ENCODE measurements at places on chromosomes 16 and 17.

GRCh38 chr17:79862771-79863440 lies 23.7 kb upstream of the CBX4 start:
- DNase-seq, result no peak

- DNase-seq, result no peak
Observed at GRCh38 chr17:18937981-18938691, 13.8 kb upstream of the SLC5A10 start.

- DNase-seq, result no peak
Observed at GRCh38 chr17:77424585-77425344, 284.0 kb downstream of the SEC14L1 start.

GRCh38 chr17:70608193-70608592 lies 438.9 kb downstream of the KCNJ2 start:
- DNase-seq, result no peak

DNA sequence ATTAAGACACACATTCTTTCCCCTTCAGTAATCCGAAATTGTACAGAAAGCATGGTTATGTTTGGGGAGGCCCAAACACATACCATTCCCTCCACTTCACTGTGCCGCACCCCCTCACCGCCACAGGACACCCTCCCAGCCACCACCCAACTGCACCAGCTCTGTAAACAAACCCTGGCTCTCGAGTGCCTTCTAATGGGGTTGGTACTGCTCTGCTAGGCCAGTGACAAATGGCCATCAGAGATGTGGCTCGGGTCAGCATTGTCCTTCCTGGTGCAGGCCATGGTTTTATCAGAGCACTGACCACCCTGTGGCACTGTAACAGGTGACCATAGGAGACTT lies 24.0 kb upstream of the SREBF1 start:
- DNase-seq, result no peak

DNA sequence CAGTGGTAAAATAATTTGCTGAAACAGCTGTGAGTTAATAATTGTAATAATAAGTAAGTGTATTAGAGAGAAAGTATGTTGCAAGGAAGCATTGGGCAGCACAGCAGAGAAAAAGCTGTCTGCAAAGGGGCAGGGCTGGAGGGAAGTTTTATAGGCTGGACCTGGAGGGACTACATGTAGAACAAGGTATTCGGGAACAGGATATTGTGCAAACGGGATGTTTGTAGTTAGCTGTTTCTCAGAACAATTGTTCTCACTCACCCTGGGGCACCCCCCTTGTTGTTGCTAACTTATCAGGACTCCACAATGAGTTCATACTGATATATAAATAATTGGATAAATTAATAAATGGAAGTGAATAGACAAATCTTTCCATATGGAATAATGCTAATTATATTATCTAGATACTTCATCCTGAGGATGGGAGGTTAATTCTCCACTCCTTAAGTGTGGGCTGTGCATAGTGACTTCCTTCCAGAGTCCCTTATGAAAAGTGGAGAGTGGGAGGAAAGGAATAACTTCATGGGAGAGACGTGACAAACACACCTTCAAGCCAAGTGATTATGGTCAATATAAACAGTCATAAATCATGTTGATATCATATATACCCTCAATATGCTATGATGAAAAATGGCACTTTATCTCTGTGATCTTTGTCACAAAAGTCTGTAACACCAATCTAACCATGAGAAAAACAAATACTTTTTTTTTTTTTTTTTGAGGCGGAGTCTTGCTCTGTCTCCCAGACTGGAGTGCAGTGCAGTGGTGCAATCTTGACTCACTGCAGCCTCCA lies 85.4 kb downstream of the PPM1E start:
- no peak for DNase-seq

- no peak for DNase-seq
Observed at GRCh38 chr17:71184716-71185115, 936.1 kb upstream of the SOX9 start.

- DNase-seq, result no peak
Observed at GRCh38 chr17:55453839-55454557, 32.4 kb upstream of the MMD start.

GRCh38 chr17:70525961-70526360 lies 356.6 kb downstream of the KCNJ2 start:
- no peak for DNase-seq

DNA sequence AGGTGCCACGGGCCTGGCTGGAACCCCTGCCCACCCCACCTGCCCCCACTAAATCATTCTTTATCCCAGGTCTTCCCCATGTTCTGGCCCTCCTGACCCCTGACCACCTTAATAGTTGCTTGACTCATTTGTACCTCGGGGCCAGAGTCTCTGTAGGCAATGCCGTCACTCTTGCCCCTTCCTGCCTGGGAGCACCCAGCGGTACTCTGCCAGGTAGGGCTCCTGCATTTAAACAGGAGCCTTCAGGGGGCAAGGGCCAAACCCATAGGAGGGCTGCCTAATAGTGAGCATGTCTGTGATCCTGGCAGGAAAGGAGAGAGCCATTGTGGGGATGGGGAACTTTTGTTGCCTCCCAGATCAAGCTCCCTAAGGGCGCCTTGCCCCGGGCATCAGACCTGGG lies 8.8 kb upstream of the ITGA3 start:
- no peak for DNase-seq

DNA sequence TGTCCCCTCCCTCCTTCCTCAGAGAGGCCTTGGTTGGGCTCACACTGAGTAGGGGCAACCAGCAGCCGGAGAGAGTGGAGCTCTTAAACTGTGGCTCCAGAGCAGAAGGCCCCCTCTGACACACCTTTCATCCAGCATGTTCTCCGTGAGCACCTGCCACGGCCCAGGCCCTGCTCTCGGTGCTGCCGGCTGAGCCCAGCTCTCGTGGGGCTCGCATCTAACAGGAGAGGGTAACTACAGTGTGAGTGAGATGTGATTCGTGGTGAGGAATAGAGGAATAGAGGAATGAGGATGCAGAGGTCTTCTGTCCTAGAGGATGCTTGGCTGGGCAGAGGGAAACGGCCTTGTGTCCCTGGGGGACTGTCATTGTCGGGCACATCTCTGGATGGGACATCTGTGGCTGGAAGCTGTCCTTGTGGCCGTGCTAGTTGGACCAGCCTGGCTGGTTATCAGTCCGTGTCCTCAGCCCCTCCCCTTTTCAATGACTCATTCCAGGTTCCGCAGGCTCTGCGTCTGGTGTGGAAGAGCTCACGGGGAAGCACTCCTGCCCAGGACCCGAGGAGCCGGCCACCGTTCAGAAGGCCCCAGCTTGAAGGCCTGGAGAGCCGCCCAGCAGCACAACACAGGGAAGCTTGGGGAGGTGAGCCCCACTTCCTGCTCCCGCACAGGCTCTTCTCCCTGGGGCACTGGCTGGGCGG lies 11.9 kb upstream of the DNASE1 start:
- no peak for DNase-seq

DNA sequence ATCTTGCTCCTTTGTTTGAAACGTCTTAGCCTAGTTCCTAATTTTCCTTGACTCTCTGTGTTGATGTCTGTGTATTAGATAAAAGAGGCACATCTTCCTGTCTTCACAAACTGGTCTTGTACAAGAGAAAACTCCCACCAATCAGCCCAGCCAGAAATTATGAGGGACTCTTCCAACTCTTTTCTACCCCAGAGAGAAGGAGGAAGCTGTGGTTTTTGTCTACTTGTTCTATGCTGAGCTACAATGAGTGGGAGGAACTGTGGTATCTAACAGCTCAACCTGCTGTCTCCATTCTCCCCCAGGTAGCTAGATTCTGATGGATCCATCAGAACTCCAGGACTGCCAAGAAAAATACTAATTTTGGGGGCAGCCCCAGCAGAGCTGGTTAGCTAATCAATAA lies 392.5 kb downstream of the HS3ST3B1 start:
- DNase-seq, result no peak

GRCh38 chr16:77353587-77354263 lies 81.1 kb downstream of the ADAMTS18 start:
- DNase-seq, result no peak

DNA sequence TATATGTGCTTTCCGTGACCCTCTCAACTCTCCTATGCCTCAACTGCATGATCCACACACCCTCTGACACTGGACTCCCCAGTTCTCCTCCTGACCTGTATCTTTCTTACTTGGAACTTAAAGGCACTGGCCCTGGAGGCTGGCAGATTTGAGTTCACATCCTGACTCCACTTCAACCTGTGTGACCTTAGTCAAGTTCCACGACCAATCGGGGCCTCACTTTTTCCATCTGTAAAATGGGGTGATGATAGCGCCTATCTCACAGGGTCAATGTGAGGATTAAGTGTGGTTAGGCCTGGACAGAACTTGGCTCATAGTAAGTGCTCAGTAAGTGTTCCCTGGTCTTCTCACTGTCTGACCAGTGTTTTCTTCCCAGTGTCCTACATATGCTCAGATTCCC lies 25.1 kb downstream of the MARF1 start:
- DNase-seq, result no peak

GRCh38 chr17:71444078-71444477 lies 676.7 kb upstream of the SOX9 start:
- no peak for DNase-seq

DNA sequence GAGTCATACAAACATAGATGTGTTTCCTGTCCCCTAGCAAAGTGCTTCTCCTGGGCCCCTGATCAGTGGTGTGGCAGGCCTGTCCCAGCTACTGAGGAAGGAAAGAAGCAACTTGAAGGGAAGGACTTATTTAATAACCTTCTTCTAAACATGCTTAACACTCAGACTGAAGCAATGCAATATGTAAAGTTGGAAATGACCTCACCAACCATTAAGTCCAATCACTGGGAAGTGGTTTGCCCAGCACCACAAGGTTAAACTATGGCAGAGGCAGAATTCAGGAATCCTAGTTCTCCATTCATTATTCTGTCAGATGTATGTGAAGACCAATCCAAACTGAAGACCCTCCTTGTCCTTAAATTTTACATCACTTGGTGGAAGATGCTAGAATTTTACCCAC lies 39.1 kb downstream of the CENPV start:
- DNase-seq, result no peak

DNA sequence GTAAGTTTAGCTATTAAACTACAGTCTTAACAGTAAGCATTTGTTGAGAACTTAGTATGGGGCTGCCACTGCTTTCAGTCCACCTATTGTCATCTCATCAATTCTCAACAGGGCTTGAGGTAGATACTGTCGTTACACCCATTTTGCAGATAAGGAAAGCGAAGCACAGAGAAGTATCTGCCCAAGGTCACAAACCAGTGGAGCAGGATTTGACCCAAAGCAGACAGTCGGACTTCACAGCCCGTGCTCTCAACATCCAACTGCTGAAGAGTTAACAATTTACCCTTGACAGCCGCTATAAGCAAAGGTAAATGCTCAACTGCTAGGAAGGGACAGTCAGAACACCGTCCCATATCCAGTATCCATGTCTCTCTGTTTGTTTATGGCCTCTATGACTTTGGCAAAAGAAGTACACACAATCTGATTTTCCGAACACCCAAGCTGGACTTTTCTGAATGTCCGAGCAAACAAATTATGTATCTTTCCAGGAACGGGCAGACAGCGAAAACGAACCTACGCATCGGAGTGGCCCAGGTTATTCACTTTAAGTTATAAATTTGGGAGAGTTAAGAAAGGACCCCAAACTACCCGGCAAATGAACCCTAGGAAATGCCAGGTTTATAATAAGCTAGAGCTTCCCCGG lies 1.2 kb downstream of the SIAH1 start:
- no peak for DNase-seq

DNA sequence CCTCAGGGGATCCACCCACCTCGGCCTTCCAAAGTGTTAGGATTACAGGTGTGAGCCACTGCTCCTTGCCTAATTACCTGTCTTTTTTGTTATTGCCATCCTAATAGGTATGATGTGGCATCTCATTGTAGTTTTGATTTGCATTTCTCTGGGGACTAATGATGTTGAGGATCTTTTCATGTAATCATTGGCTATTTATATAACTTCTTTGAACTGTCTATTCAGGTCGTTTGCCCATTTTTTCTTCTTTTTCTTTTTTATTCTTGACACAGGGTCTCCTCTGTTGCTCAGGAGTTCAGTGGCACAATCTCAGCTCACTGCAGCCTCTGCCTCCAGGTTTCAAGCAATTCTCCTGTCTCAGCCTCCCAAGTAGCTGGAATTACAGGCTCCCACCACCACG lies 1.3 kb upstream of the TGFB1I1 start:
- DNase-seq, result no peak

DNA sequence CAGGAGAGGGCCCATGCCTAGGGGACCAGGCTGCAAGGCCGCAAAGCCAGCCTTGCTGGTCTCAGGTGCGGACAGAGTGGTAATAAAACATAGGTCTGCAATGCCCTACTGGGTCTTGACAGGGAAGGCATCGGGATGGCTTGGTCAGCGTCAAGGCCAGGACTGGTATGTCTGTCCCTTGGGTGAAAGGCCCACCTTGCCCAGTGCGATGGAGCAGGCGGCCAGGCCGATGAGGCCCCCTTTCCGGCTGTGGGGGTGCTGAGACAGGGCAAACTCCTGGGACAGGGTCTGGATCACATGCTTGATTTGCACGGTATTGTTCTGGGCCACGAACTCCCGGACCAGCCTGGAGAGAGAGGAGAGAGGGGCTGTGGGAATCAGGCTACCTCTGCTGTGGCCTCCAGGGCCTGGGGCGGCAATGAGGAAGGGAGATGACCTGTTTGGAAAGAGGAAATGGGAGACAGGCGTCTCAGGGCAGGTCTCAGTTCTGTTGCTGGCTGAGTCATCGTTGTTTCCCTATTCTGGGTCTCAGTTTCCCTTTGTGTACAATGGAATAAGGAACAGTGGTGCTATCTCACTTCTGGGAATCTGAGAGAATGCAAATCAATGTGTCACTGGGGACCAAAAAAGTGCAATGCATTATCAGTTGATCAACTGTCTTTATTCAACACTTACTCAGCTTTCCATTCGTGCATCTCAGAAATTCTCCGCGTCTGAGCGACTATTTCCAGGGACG lies 14.8 kb downstream of the VAC14 start:
- no peak for DNase-seq

GRCh38 chr17:78629436-78629995 lies 52.3 kb upstream of the DNAH17 start:
- no peak for DNase-seq

GRCh38 chr17:4818276-4818675 lies 11.3 kb downstream of the PLD2 start:
- no peak for DNase-seq

DNA sequence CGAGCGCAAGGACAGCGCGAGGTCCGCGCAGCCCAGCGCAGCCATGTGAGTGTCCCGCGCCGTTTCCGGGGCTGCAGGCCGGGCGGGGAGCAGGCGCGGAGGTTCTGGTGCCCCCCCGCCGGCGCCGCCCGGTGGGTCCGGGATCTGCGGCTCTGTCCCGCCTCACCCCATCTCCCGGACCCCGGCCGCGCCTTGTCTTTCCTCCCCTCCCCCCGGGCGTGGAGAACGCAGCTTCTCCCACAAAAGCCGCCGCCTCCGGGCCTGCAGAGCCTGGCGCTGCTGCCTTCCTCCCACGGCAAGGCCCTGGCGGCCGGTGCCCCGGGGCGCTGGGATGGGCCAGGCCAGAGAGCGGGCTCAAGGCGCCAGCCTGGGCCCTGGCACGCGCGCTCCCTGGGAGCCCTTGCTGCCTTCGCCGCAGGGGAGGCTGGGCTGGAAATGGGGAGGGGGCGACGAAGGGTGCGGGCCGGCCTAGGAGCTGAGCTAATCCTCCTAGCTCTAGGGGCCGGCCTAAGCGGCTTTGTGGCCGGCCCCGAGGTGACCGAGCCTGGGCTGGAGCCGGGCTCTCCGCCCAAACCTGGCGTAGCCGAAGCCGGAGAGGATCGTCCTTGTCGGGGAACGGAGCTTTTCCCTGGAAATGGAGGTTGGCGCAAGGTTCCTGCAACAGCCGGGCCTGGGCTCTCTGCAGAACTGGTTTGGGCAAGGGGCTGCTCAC lies 397 bp downstream of the RIPOR1 start:
- no peak for DNase-seq

Measured in activated T-cell treated with anti-CD3 and anti-CD28 coated beads for 24 hours (primary cell).